Pancreas (tissue), 10 donors: ENCODE measurements at places on chromosomes 2 and 18.

DNA sequence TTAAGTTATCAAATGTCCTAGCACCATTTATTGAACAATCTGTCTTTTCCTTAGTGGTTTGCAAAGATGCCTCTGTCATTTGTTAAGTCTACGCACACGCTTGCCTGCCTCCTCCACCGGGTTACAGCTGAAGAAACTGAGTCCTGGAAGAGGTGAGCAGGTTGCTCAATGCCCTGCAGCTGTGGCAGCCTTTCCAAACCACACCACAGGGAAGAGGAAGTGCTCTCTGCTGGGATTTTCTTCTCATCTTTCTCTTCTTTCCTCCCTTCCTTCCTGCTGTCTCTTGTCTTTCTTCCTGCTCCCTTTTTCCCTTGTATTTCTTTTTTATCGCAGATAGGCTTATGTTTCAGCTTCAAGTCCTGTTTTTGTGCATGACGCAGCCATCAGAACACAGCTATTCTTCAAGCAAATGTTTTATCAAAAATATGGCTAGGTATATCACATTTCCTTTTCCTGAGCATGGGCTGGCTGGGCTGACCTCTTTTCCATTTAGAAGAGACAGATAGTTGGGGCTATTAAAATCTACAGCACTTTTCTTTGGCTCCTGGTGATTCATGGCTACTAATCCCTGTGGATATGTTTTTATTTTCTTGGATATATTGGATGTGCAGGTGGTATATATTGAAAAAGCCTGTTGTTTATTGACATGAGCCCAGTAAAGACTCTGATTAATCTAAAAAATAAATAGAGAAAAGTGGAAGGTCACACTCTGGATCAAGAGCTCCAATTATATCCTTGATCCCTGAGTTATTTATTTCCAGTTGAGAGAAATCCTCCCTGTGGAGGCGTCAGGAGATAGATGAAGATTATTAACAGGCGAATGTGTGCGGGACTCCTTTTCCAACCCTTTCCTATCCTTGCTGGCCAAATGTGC, 214.6 kb downstream of the TSN start:
- no peak for DNase-seq

- no peak for DNase-seq
These were observed 71.5 kb downstream of the NYAP2 start for GRCh38 chr2:225471039-225471438.

DNA sequence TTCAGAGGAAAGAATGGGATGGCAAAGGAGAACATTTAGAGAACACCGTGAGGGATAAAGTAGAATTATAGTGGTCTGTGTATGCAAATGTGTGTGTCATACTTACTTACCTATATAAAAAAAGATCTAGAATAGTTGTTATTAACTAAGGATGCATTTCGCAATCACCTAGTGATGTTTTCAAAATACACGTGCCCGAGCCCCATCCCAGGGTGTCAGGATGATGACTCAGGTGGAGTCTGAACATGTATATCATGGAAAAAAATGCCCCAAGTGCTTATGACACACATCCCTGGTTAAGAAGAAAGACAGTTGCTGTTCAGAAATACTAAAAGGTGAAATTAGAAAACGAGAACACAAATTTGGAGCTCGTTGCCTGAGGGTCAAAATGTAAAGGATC, 109.0 kb downstream of the CERS6 start:
- DNase-seq = no peak

DNA sequence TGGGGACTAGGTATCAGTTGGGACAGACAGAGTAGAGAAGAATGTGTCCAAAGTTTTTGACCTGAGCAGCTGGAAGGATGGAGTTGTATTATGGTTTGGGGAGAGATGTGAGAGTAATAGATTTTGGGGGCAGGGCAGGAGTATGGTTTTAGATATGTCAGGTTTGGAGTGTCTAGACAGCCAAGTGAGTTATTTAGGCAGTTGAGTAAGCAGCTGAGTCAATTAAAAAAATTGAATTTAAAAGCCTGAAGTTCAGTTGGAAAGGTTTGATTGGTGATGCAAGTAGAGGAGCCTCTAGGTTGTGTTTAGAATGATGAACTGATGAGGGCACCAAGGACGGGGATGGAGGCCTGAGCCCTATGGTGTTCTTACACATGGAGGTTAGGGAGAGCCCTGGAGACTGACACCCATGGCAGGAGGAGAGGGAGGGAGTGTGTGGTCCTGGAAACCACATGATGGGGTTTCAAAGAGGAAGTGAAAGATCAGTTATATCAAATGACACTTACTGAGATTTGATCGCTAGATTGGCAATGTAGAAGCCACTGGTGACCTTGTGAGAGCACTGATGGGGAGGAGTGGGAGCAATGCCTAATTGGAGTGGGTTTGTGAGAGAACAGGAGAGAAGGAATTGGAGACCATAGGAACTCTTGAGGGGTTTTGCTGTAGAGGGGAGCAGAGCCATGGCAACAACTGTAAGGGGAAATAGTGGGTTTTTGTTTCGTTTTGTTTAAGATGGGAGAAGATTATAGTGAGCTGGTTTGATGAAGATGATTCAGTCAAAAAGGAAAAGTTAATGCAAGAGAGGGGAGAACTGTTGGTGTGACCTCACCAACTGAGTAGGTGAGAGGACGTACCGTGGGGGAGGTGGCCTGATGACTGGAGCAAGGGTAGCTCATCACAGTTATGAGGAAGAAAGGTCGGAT, 10.3 kb downstream of the ITGA6 start:
- DNase-seq = no peak

- DNase-seq = no peak
These were observed 88.2 kb downstream of the LRATD1 start for GRCh38 chr2:14720739-14721138.

DNA sequence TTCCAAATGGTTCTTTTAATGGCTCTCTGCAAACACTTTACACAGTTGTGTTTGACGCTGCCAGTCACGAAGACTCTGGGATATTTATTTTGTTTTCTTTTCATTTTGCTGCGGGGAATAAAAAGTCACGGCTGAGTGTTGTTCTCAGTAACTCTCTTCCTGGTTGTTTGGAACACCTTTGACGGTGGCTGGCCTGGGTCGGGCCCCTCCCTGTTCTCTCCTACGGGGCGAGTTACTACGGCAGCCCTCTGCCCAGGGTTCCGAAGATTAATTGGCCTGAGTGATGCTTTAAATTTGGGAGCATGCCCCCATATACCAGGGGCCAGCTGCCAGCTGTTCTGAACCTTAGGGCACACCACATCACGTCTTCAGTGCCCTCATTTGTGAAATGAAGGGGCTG, 84.7 kb downstream of the GATA6 start:
- no peak for DNase-seq

DNA sequence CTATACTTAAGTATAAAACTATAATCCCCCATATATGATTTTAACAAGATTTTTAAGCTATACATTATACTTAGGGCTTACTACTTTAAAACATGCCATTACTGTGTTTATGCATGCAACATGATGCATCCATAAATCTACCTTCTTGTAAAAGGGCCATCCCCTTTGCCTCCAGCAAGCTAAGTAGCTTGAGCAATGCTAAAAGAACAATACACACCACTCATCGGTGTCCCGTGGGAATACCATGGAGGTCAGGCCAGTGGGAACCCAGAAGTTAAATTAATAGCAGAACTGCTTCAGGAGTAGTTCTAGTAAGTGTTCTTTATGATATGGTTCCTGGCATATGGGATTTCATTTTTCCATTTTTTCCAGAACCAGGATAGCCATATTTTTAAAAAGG, 37.8 kb downstream of the SH3RF3 start:
- no peak for DNase-seq

- no peak for DNase-seq
These were observed 494.9 kb downstream of the EPHA4 start for GRCh38 chr2:221077251-221077650.

- peak; percentile 1 for DNase-seq
These were observed 2.0 kb downstream of the PXDN start for GRCh38 chr2:1742301-1742680.

DNA sequence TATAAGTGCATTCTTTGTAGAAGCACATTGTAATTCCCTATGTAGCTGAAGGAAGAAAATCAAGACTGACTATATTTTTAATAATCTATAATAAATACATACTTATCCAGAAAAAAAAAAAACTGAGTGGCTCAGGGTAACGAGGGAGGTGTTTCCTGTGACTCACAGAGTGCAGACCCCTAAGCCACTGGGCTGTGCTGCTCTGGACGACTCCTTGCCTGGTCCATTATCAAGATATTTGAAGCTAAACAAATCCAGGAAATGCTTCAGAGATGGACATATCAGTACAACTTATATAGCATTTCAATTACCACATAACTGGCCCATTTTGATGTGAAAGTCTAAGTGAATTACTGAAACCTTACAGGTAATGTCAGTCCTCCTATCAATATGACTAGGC, 80.6 kb downstream of the PIGN start:
- no peak for DNase-seq

DNA sequence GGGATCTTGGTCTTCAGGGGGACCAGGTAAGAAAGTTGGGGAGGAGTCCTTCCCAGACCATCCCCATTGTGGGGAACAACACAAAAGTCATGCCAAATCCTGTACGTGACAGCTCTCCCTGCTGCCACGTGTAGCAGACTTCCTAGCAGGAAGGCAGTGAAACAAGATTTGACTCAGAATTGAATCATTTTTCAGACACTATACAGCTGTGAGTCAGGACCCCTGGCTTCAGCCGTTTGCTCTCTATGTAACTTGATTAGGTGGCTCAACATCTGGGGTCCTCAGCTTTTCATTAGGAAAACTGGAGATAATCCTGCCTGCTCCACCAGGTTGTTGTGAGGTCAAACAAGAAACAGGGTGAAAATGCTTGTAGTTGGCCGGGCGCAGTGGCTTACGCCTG, 32.9 kb upstream of the PDCL3 start:
- DNase-seq = no peak

GRCh38 chr2:164644036-164644700, 22.9 kb upstream of the GRB14 start:
- no peak for DNase-seq

- DNase-seq = no peak
These were observed 2.1 kb downstream of the PDIA6 start for GRCh38 chr2:10810202-10811161.

DNA sequence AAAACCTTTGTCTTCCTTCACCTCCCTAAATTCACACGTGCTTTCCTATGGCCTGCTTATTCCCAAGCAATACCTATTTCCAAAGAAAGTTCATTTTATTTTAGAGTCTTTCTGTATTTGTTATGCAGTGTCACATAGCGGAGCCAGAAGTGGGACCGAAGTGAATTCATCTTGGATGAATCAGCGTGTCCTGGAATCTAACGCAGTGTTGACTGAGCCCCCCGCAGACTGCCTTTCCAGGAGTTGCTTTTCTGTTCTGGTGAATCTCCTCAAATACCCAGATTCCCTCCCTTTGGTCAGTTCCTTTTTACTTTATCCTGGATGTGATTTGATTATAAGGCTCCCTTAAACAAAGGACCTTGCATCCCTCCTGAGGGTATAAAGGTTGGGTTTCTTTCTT, 10.8 kb downstream of the ALPP start:
- DNase-seq = no peak

DNA sequence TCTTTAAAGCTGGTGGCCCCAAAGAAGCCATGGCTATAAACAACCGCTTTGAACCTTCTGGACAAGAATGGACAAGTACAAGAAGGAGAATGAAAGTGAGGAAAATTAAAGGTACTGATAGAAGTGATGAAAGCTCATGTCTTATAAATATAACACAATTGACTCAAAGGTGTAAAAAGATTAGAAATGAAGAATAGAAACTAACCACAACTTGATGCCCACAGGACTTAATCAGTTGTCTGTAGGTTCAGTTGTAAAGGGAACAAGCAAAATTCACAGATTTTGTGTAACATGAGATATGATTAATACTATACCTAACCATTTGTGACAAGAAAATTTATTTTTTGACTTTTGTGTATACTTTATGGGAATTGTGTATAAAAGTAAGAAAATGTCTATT, 135.7 kb downstream of the NUP35 start:
- no peak for DNase-seq

- peak; percentile 69 for DNase-seq
These were observed at the start of gene NPAS2 for GRCh38 chr2:100819370-100820272. TSS of gene NPAS2 (plus strand) at chr2:100820139. CDS start at chr2:100904755, 84,616 bp downstream.

GRCh38 chr2:72843301-72843700, 17.5 kb upstream of the EXOC6B start:
- DNase-seq = no peak

DNA sequence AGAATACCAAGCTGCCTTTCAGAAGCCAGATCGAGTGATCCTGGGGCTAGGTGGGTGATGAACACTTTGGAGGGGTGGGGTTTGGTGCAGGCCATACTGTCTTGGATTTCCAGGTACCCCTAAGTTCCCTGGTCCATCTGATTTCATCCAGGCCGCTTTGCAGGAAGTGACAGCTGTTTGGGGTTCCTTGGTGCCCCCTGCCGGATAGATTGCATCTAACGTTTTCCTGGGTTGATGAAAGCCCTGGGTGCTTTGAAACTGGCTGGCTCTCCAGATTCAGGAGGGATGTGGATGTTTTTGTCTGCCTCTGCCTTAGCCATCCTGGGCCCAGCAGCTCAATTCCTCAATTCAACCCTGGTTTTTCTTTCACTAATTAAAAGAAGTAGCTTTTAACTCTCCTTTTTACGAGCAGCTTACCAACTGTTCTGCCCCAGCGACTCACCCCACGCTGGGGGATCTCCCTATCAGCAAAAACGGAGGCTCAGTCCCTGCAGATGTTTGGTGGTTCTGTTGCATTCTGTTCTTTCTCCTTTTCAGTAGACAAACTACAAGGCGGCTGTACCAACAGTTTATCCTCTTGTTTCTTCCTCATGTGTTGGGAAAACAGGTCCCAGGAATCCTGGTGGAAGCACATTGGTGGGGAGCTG, 37.1 kb downstream of the ARHGEF4 start:
- peak; percentile 79 for DNase-seq

DNA sequence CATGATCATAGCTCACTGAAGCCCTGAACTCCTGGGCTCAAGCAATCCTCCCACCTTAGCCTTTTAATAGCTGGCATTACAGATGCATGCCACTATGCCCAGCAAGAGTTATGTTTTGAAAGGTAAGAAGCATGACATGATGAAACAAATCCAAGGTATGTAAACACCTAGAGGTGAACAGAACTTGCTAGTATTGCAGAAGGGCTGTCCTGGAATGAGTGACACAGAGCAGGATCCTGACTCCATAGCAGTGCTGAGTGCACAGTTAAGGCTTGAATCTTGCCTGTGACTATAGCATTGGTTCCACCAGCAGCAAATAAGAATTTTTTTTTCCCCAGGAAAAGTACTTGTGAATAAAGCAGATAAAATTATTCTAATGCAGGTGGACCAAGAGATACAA, 309.5 kb downstream of the PIK3C3 start:
- no peak for DNase-seq

- no peak for DNase-seq
These were observed 29.1 kb downstream of the ZEB2 start for GRCh38 chr2:144490857-144491256.

DNA sequence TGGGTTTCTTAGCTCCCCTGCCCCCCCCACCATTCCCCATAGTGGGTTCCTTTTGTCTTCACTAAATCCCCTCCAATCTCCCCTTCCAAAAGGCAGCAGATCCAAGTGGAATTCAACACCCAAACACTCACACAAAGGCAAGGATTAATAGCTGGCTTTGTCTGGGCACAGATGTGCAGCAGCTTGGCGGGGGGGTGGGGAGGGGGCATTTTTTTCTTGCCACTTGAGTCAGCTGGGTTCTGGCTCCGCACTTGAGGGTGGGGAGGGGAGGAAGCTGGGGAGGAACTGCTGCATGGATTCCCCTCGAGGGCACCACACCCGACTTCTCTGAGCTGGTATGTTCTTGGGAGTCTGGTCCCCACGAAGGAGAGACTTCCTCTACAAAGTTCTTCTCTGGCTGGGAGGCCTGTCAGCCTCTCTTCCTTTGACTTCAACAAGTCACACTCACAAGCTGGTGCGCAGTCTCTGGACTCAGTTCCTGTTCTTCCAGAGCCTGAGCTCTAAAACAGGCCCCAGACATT, 36.0 kb downstream of the SERTAD2 start:
- no peak for DNase-seq

- DNase-seq = no peak
These were observed 153.6 kb upstream of the TWIST2 start for GRCh38 chr2:238694136-238694755.
